Stimulated activated CD8-positive, alpha-beta memory T cell treated with anti-CD3 and anti-CD28 coated beads, Interleukin-15, amount 100 ng/mL, for 1 hour (primary cell): ENCODE measurements at places on chromosomes 12 and 14.

DNA sequence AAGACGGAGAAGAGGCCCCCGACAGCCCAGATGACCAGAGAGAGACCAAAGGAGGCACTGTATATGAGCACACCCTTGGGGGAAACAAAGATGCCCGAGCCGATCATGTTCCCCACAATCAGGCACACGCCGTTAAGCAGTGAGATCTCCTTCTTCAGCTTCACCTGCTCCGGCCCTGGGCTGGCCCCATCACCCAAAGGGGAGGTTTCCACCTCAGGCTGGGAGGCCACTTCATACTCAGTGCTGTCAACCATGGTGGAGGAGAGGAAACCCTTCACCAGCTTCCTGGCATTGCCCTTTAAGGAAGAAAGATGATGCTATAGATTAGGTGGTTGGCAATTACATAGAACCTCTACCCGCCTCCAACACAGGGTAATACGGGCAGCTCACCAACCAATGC lies 2.1 kb downstream of the SLC7A7 start:
- no peak for DNase-seq

DNA sequence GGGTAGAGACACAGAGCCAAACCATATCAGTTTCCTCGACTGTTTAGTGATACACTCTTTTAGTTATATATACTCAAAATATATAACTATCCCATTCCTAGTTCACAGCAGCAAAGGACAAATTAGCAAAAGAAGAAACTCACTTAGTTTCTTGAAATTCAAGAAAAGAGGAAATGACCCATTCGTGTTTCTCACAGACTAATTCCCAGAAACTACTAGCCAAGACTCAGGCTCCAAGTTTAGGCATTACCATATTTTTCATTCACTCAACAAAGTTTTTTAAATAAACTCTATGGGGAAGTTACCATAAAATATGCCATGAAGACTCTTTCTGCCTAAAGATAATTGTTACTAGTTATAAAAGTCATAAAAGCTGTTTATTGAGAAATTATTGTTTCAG lies 152.3 kb upstream of the DAAM1 start:
- no peak for DNase-seq

DNA sequence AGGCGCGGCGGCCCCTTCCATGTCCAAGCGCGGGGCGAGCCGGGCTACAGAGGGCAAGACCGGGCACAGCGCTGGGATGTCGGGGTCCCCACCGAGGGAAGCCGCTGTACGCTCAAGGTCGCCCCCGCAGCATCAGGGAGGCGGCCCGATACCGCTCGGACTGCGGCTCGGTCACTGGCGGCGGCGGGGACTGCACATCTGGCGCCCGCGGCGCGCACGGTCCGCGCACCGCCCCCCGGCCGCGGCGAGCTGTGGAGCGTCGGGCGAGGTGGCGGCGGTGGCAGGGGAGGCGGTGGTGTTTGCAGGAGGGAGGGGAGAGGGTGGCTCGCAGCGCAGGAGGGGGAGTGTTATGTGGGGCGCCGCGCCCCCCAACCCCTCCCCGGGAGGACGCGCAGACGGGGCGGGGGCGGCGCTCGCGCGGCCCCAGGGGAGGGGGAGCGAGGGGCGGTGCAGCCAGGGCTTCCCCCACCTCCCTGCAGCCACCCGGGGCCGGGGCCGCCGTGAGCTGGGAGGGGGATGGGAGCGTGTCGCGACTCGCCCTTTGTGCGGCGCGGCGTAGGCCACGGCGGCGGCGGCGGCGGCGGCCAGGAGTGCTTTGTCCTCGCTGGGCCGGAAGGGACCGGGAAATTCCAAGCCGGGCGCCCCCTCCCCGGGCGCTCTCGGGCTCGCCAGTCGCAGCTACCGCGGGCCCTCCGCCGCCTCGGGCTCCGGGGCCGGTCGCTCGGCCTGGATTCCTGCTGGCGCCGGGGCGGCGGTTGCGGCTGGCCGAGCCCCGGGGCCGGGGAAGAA lies at the start of gene NUAK1:
NUAK1 (minus strand) TSS at position 322 of the 789 bp plus-strand sequence; CDS start at position 21, 301 bp downstream.
- DNase-seq = no peak

DNA sequence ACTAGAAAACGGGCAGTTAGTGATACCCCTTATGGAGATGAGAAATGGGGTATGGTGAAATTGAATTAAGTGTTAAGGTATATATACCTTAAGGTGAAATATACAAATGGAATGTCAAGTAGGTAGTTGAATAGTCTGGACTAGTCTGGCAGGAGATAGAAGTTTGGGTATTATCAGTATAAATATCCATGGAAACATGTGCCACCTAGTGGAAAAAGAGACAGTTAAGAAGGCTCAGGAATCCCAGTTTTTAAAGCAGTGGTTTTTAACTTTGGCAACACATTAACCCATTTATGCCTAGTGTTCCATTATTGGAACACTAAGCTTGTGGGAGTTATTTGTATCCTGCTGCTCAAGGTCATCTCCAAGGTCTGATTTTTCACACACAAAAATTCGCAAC lies 38.6 kb upstream of the TPH2 start:
- no peak for DNase-seq

- no peak for DNase-seq
These were observed 1.2 kb downstream of the GSC start for GRCh38 chr14:94768521-94769390.

DNA sequence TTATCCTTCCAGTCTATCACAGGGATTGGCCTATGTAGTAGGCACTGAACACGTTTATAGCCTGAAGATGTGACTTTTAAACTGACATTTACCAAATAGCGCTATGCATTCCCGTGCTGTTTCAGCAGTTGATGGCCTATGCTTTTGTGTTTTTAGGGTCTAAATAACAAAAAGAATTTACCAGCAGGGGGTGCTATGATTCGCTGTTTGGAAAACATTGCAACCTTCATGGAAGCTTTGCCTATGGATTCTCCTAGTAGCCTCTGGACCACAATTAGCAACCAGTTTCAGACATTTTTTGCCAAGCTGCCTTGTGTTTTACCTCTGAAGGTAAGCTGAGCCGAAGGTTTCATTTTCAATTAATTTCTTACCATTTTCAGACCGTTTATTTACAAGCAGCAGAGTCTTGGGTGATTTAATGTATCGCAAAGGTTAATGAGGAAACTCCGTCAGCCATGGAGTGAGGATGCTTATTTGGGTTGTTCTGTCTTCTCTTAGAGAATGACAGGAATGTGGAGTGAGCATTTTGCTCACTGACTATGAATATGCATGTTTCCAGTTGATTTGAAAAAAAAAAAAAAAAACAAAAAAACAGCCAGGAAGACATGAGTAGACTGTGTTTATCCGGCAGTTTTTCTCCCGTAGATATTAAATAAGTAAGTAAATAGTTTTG lies 133.1 kb downstream of the PRIMA1 start:
- DNase-seq = no peak

- no peak for DNase-seq
These were observed 32.7 kb upstream of the SNX6 start for GRCh38 chr14:34662561-34663088.
